ENCODE measurements at places on chromosomes 5 and 9.
A peak's percentile ranks its signal among the peaks of the same experiment; 100 is the strongest.

DNA sequence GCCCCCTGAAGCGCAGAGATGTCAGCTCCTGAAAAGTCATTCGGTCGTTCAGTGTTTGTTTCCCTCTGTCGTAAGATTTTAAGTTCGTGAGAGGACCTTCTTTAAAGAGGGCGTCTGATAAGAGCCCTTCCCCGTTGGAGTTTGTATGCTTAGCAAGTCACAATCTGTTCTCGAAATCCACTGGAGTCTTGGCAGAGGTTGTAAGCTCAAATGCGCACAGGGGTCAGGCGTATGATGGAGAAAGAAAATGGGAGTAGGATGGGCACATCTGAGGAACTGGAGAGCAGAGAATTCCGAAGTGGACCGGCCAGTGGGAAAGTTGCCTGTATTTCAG is 710 bp downstream of the HSD17B4 start:
- DNase-seq, result no peak

DNA sequence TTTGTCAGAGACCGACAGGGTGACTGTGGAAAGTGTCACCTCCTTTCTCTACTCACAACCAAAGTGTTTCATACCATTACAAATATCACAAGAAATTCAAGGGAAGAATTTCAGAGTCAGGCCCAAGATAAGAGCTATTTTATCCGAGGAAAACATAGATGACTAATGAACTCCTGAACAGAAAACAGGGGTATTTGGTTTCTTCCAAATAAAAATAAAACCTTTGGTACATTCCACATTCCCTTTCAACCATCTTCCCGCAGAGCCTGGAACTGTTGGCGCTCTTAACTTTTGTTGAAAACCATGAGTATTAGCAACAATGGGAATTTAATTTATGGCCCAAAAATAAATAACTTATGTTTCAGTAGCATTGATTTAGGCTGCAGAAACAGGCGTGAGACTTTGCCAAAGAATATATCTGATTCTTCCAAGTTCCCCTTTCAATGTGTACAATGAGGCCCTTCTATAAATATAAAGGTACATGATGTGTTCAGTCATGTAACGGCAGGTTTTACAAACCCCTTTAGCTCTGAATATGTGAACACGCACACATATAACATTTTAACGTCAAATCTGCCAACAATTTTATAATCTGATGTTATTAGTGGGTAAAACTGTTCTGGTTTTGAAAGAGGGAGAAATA is 69.5 kb downstream of the RETREG1 start:
- DNase-seq, result no peak

- no peak for DNase-seq
Measured at GRCh38 chr5:32317041-32317440, 4.3 kb upstream of the MTMR12 start.

DNA sequence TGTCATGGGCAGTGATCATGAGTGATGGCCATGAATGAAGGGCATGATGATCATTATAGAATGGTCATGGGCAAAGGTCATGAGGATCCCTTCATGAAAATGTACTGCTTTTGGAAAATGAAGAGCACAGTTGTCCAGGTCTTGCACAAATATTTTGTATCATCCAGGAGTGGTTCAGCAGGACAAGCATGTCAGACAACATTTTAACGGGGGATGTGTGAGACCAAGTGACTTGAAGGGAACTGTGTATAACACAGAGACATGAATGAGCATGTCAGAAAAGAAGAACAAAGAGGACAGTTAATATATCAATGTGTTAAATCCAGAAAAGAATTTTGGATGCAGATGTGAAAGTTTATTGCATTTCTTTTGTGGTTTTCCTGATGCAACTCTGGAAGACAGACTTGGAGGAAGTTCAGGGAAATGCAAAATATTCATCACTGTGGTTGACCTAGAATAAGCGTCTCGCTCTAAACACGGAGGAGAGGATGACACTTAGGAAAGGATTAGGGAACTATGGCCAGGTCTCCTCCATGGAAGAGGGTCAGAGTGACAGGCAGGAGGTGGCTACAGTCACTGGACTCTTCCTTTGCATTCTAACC is 116.1 kb upstream of the IRX4 start:
- no peak for DNase-seq

- DNase-seq, result no peak
Measured at GRCh38 chr5:53262348-53262970, 152.9 kb upstream of the MOCS2 start.

- no peak for DNase-seq
Measured at GRCh38 chr9:78297672-78297961, 692 bp downstream of the PSAT1 start.

GRCh38 chr9:75639971-75640610 is 250.4 kb upstream of the PCSK5 start:
- DNase-seq, result no peak

- DNase-seq, result peak; percentile 3
Measured at GRCh38 chr9:15837079-15837679, 284.3 kb downstream of the CCDC171 start.

- DNase-seq, result no peak
Measured at GRCh38 chr9:4717815-4718214, 23.2 kb downstream of the AK3 start.

- DNase-seq, result no peak
Measured at GRCh38 chr5:145506185-145506850, 328.8 kb downstream of the PRELID2 start.

GRCh38 chr5:38585816-38586215 is 29.4 kb upstream of the LIFR start:
- no peak for DNase-seq

GRCh38 chr9:96150324-96151227 is 151.4 kb downstream of the HSD17B3 start:
- no peak for DNase-seq

GRCh38 chr9:106146066-106146840 is 451.9 kb downstream of the TMEM38B start:
- no peak for DNase-seq

GRCh38 chr5:36363101-36363500 is 61.4 kb upstream of the RANBP3L start:
- DNase-seq, result no peak

GRCh38 chr9:127910613-127911205 is 6.1 kb downstream of the ST6GALNAC4 start:
- DNase-seq, result no peak

- DNase-seq, result no peak
Measured at GRCh38 chr5:157294407-157295091, 28.6 kb downstream of the CYFIP2 start.

DNA sequence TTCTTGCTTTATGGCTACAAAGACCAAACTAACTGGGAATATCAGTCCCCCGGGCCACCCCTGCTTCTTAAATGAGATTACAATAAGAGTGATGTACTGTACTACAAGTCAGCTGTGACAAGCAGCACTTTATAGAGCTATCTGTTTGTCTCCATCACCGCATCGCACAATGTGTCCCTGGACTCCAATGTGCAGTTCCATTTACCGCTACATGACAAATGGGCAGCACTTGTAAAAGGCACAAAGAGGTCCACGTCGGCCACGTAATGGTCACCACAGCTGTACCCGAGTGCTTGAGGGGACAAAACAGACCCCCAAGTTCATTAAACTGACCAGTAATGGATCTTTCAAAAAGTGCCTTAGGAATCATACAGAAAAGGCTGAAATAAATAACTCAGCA is 54.1 kb downstream of the PSMB7 start:
- DNase-seq, result no peak
